ENCODE measurements at places on chromosomes 3 and 15. TPM values are rescaled to one million over a fixed set of nuclear protein-coding genes. Genes with fewer than 3 reads are reported as not detected.

The HLTF gene
- 36.0 TPM for total RNA-seq

The TRIM59 gene
- 15.9 TPM for total RNA-seq

The CPLX3 gene
- not detected for total RNA-seq

The TMEM207 gene
- 12.2 TPM for total RNA-seq

The RTP3 gene
- total RNA-seq = not detected

The ARHGAP11A gene
- 8.3 TPM for total RNA-seq

The ACKR4 gene
- 1.9 TPM for total RNA-seq

The MB21D2 gene
- total RNA-seq = 16.9 TPM

The LRRC34 gene
- 8.3 TPM for total RNA-seq

The A4GNT gene
- not detected for total RNA-seq

The BOC gene
- 40.6 TPM for total RNA-seq

The FANCD2OS gene
- total RNA-seq = not detected

Measured in metanephros (tissue), 2 donors.